GM10248 (cell line): ENCODE measurements at places on chromosomes 12 and 14.

GRCh38 chr12:98752726-98753125 is 107.6 kb downstream of the APAF1 start:
- no peak for DNase-seq

DNA sequence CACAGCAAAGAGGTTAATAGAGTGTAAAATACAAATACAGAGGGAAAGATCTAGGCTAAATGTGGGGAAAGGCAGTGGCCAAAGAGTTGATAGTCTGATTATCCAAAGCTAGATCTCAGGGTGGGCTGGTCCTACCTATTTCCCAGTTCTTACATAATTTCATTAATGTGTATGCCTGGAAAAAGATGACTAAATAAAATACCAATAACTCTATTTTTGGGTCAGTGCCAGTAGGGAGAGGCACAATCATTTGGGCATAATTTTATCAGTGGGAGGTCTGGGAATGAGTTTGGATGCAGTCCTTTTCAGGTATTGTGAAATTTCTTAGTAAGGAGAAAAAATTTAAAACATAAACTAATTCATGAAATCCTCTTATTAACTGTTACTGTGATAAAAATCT is 30.6 kb upstream of the CLEC14A start:
- DNase-seq = no peak

GRCh38 chr12:106004289-106004688 is 134.5 kb downstream of the NUAK1 start:
- no peak for DNase-seq

DNA sequence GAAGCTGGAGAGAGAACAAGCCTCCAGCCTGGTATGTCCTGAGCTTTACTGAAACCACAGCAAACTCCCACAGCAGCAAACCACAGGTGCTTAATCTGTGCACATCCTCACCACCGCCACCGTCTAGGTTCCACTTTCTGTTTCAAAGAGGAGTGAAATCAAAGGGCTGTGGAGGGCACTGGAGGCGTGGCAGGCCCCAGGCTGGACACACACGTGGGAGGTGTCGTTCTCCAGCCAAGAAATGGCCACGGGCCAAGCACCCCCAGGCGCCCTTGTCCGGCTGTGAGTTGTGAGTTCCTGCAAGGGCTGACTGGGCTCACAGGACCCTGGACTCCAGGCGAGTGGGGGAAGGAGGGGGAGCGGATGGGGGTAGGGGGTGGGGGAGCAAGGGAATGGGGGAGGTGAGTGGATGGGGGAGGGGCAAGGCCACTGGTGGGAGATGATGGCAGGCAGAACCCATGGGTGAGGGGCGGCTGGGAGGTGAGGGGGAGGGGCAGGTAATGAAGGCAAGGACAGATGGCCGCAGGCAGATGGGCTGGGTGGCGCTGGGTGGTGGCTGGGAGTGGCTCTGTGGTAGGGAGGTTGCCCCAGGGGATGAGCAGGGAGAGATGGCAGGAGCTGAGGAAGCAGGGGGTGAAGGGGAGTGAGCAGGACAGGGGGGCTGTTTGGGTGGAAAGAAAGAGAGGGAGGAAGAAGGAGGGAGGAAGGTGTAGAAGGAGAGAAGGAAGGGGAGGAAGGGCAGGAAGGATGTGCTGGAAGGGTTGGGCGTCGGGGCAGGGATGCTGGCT is 86.7 kb downstream of the NCOR2 start:
- DNase-seq = peak; percentile 86

- no peak for DNase-seq
These were observed 127.2 kb downstream of the CMAS start for GRCh38 chr12:22173177-22173576.

- no peak for DNase-seq
These were observed 329.8 kb downstream of the ATP23 start for GRCh38 chr12:58270966-58271705.

GRCh38 chr12:108786450-108786849 is 55.1 kb upstream of the CORO1C start:
- DNase-seq = no peak

DNA sequence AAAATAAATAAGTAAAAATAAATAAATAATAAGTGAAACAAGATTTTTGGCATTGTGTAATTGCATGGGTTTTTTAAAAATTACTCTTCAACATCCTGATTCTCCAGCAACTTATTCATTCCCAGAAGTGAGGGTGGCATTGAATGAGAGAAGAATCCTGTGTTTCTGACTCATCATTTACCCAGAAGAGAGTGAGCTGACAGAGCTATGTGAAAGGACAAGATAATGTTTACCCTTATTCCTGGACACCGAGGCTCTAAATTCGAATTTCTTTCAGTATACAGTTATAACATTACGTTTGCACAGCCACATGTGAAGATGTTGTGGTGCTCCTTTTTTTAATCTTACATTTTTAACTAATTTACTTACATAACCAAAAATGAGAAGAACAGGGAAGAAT is 36.4 kb downstream of the BBS10 start:
- no peak for DNase-seq

DNA sequence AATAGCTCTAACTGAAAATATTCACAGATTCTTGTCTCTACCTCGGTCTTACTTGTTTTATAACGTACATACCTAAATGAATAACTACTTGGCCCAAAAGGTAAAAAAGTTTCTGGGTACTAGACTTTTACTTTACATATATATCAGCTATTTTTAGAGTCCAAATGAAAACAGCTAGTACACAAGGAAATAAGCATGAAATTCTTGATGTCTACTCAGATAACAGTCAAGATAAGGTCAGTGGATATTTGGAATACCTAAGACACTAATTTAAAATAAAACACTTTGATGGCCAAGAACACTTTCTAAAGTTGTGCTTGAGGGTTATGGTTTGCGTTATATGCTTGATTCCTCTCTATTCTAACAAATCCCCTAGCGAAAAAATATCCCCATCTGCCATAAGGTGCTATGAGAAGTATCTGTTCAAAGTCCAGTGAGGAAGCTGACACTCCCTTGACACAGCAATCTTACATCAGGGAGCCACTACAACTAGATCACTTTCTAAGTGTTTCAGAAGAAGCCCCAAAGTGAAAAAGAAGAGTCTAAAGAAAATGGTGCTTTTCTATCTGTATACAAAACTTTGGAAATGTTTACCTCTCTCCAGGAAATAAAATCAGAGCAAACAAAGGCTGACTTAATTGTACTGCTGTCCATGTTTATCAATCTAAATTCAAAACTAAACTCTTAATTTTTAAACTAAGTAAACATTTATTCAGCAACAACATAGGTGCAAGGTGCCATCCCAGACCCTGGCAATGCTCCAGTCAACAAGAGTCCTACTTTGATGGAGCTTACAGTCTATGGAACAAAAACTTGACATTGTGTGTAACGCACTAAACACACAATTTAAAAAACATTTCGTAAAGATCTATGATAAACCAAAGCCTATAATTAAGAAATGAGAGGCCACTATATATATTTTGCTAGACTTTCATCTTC is 11.7 kb downstream of the PTPN21 start:
- DNase-seq = no peak

DNA sequence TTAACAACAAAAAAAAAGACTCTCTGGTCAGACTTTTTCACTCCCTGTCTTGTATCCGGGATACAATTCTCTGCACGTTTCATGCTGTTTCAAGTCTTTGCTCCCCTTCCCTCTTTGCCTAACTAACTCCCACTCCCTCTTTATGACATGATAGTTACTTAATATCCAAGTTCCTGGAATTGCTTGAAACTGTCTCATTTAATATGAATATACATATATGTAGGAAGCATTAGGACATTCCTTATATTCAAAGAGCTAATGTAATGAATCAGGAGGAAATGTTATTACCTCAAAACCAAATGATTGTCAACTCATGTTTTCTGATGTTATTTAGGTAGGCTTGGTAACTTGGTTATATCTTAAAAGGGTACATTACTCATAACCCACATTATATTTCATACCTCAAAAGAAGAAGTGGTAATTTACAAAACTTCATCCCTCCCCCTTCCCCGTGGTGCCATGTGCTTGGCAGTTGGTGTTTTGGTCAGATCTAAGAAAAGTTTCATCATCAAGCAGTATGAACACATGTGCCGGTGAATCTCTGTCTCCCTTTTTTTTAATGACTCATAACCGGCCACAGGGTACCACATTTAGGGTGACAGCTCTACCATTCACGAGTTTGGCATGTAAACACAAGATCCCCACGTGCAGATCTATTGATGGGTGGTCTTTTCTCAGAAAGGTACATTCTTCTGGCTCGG is 56.5 kb downstream of the HCAR2 start:
- DNase-seq = peak; percentile 61

DNA sequence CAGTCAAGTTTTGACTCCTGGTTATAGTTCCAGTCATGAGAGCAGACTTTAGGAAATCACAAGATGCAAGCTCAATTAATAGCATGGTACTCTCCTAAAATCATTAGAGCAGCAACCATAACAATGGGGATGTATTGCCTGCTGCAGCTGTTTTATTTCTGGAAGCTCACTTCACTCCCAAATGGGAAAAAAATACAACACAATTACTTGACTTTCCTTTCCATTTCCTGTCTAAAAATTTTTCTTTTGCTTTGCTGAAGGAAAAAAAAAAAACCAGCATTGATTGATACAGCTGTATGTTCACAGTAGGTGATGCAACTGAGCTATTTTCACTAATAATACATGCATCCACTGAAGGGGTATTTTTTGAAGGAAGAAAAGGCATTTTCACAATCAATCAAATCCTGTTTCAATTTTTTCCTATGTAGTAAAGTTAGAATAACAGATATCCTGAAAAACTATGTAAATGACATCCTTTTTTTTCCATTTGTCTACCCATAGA is 143.9 kb upstream of the NOVA1 start:
- no peak for DNase-seq

- no peak for DNase-seq
These were observed 123.4 kb upstream of the HIF1A start for GRCh38 chr14:61571917-61572316.

GRCh38 chr14:91416744-91417119 is 888 bp downstream of the CCDC88C start:
- DNase-seq = peak; percentile 22

DNA sequence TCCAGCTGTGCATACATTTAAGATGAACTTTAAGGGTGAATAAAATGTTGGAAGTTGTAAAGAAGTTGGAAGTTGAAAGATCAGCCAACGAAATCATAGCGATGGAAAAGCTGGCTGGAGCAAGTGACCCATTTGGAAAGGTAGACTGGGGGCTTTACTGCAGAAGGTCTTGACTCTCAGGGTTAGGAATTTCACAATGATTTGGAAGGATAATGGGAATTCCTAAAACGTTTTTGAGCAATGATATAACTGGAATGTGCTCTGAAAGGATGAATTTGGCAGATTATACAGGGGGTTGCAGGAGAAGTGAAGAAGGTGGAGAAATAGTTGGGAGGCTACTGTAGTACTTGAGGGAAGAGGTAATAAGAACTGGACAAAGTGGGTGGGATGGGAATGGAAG is 27.4 kb downstream of the EMP1 start:
- DNase-seq = no peak

DNA sequence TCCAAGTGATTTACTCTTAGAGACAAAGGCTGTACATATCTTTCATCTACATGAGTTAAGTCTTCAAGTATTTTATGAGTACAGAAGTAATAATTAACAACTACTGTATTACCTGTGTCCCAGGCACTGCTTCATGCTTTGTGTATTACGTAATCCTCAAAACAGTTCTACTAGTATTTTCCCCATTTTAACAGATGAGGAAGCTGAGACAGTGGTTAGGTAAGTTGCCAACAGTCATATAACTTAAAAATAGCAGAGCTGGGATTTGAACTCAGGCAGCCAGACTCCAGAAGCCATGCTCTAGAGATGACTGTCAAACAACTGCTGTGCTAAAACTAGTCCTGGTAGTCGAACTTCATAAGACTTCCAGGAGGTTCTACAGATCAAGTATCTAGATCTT is 10.7 kb downstream of the TRMT5 start:
- no peak for DNase-seq

DNA sequence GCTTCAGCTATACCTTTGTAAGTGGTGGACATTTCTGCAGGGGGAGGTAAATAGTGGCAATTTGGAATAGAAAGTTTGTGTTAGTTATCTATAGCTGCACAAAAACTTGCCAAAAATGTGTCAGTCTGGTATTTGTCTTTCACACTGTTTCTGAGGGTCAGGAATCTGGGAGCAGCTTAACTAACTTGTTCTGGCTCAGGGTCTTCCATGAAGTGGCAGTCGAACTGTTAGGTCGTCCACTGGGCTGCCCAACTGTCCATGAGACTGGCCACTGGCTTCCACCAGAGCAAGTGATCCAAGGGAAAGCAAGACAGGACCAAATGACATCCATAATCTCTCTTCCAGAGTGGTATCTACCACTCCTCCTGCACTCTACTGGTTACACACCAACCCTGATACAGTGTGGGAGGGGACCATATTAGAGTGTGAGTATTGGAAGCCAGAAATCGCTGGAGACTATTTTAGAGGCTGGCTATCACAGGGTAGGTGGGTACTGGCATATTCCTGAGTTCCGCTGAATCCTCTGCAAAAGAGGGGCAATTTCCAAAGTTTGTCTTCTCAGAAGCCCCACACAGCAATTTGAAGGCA is 60.9 kb downstream of the DYRK2 start:
- DNase-seq = no peak

GRCh38 chr12:3145033-3145432 is 67.9 kb downstream of the TSPAN9 start:
- DNase-seq = no peak

DNA sequence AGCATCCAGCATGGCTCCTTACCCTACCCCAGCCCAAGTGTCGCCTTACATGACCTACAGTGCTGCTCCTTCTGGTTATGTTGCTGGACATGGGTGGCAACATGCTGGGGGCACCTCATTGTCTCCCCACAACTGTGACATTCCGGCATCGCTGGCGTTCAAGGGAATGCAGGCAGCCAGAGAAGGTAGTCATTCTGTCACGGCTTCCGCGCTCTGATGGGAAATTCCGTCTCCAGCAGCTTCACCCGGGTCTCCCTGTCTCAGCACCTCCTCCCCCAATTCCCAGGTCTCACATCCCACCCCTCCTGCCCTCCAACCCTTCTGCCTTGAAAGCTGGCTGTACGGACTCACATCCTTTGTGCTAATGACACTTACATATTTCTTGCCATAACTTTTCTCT is 14.6 kb downstream of the PAX9 start:
- DNase-seq = no peak

- DNase-seq = no peak
These were observed 335.1 kb downstream of the GPHN start for GRCh38 chr14:66842911-66843512.
